Glomerular endothelial cell (primary cell): ENCODE measurements at places on chromosomes 1 and 21. TPM values are rescaled to one million over a fixed set of nuclear protein-coding genes. Genes with fewer than 3 reads are reported as not detected.

- no peak for DNase-seq
Observed at GRCh38 chr1:24906760-24907490, 23.2 kb downstream of the RUNX3 start.

GRCh38 chr1:6667139-6667538 is 34.5 kb downstream of the DNAJC11 start:
- DNase-seq = no peak

DNA sequence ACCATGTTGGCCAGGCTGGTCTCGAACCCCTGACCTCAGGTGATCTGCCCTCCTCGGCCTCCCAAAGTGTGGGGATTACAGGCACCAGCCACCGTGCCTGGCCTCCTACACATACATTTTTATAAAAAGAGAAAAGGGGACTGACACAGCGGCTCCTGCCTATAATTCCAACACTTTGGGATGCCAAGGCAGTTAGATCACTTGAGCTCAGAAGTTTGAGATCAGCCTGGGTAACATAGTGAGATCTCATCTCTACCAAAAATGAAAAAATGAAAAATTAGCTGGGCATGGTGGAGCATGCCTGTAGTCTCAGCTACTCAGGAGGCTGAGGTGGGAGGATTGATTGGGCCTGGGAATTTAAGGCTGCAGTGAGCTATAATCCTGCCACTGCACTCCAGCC is 23.4 kb downstream of the ZNF281 start:
- DNase-seq = no peak

DNA sequence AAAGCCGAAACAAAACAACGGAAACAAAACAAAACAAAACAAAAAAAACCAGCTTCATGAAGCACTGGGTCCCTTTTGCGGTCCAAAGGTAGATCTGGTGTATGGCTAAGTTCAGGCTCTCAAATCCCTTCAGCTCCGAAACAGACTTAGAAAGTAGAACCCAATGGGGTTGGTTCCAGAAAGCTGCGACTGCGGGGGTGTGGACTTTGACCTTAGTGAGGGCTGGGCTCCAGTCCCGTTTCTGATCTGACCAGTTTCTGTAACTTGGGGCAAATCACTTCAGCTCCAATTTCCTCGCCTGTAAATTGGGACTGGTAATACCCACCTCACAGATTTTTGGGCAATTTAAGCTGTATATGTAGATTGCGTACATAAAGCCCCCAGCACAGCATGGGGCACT is 105.2 kb downstream of the ZSCAN20 start:
- no peak for DNase-seq

DNA sequence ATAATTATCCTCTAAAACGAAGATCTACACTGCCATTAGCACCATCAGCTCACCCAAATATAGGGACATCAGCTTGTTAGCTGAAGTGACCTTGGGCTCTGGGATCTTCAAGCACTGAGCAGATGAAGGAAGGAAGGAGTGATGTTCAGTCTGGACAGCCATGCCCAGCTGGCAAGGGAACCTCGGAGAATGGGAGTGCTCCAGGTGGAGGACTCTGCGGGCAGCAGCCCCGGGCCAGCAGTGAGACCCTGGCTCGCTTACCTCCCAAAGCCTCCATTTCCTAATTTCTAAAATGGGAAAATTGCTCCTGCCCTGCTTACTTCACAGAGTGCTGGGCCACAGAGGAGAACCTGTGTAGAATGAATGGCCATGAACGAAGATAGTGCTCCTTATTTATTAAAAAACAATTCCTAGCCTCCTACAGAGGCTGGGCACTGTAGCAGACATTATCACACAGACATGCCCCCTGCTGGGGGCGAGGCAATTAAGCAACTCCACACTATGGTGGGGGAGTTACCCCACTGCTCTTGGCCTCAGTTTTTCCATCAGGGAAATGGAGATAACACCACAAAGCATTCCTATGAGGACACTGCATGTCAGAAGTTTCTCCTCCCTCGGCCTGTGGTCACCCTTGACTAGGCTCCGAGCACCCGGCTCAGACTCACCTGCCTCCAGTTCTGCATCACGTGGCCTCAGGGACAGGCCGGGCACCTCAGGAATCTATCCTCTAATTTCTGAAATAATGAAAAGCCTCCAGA is 117.6 kb downstream of the KCNN3 start:
- no peak for DNase-seq

DNA sequence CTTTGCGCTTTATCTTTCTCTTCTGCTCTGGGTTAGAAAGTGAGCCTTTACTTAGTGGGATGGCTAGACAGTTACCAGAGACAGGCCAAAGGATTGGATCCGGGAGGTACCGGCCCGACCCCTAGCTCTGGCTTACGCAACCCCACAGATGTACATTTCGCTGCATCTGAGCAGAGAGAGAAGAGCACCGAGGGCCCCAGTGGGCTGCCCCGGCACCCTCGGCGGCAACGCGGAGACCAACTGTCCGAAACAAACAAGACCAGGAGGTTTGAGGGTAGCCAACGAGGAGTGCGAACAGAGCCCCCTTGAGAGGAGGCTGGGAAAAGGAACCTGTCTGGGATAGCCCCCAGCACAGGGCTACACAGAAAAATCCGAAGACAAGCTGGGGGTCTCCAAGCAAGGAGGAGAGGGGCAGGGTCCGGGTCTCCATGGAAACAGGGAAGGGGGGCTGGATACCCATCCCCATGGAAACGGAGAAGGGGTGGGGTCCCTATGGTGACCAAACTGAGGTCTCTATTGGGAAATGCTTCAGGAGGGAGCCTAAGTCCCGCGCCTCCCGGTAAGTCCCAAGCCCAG is 373 bp downstream of the MTF1 start:
- no peak for DNase-seq

DNA sequence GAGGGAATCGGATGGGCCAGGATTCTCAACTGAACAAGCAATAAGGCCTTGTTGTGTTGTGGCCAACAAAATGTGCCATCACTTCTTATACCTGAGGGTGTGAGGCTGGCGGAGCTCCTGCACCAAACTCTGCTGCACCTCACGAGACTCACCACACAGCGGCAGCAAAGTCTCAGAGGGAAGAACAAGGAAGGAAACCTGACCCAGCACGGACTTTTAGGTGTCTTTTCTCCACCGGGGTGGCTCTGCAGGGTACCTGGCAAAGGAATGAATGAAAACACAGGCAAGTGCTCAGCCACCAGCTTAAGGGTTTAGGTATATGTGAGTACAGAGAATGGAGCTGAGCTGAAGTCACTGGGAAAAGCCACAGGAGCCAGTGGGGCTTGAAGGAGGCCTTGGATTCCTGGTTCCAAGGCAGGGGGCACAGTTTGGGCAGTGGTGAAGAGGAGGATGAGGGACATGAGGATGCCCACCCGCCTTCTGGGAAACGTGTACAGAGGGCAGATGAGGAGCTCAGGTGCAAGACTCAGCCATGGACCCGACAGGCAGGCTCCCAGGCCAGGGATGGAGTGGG is 31.1 kb upstream of the HSD3B1 start:
- DNase-seq = no peak

GNG12 gene
- 156 and 190 TPM in 2 replicates for total RNA-seq

GRCh38 chr1:21618561-21619374 is 50.4 kb downstream of the RAP1GAP start:
- DNase-seq = no peak
